ENCODE measurements at places on chromosomes 3 and 15.
A peak's percentile ranks its signal among the peaks of the same experiment; 100 is the strongest.

DNA sequence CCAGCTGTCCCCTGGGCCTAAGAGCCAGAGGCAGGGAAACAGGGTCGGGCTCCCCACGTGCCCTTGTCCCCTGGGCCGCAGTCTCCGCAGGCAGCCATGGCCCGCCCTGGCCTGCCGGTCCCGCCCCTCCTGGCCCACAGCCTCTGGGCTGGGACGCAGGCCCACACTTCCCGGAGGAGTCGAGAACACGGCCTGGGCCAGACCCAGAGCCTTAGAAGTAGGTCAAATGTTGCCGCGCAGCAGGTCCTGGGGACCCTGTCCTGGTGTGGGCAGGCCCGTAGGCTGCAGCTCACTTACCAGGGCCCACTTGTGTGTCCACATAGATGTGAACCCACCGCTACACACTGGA, 4.3 kb upstream of the MYL3 start:
- DNase-seq = no peak

DNA sequence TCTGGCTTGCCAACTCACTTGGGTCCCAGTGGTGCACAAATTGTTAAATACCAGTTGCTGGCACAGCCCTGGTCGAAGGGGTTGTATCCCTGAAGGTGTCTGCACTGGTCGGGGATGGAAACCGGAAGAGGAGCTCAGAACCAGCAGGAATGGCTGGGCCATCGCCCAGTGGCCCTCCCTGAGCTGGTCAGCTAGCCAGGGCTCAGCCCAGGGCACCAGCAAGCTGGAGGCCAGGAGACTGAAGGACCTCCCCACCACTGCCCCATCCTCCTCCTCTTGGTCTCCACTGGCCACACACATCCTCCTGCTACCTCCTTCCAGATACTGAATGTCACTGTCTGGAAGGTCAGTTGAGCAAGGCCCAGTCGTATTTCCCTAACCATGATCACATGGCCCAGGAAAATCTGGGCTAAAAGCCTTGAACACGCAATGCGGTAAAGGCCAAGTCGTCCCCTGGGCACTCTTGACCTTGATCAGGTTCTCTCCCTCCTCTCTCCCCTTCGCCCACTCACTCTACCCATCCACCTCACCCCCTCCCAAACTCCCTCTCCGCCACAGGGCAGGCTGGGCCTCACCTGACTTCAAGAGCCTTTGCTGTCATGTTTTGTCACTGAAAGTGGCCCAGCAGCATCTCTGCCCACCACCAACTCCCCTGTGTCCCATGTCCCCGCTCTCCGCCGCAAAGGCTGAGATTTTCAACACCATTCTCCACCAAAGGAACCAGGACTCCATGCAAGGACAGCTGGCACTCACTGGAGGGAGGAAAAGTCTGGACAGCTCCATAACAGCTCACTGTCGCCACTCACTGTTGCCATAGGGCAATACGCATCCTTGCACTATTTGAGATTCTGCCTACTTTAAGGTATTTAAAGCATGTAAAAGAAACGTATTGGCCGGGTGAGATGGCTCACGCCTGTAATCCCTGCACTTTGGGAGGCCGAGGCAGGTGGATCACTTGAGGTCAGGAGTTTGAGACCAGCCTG, 12.1 kb downstream of the ZDHHC19 start:
- DNase-seq = no peak

GRCh38 chr3:73409138-73409763, 215.5 kb downstream of the PDZRN3 start:
- DNase-seq = no peak

GRCh38 chr3:32501783-32502117, 902 bp downstream of the CMTM6 start:
- no peak for DNase-seq

DNA sequence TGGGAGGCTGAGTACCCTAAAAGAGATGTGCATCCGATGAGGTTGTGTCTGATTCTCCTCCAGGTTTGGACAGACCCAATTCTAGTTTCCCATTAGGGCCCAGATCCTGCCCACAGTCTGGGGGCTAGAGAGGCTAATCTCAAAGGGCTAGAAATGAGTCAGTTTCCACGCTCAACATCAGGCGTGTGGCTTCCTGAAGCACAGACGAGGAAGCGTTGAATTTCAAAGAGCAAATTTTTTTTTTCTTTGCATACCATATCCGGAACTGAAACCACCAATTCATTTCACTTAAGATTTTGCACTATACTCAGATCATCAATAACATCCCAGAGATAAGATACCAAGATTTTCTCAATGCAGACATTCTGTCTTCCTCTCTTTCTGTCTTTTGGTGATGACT, 173.8 kb upstream of the BCL6 start:
- DNase-seq = peak; percentile 48

Data from stimulated activated naive CD4-positive, alpha-beta T cell treated with Interleukin-2 at 50 U/mL for 16 hours (primary cell).